ENCODE measurements at places on chromosomes 7 and 10.

GRCh38 chr10:132787495-132788179 is 1.7 kb upstream of the NKX6-2 start:
- DNase-seq, result no peak

GRCh38 chr10:71368643-71369042 is 28.1 kb upstream of the CDH23 start:
- no peak for DNase-seq

GRCh38 chr7:83925860-83926259 is 268.7 kb downstream of the SEMA3A start:
- DNase-seq, result no peak

DNA sequence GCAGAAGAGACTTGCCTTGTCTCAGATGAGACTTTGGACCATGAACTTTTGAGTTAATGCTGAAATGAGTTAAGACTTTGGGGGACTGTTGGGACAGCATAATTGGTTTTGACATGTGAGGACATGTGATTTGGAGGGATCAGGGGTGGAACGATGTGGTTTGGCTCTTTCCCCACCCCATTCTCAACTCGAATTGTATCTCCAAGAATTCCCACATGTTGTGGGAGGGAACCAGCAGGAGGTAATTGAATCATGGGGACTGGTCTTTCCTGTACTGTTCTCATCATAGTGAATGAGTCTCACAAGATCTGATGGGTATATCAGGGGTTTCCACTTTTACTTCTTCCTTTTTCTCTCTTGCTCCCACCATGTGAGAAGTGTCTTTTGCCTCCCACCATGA is 229.7 kb upstream of the KCND2 start:
- DNase-seq, result no peak

- DNase-seq, result no peak
Measured at GRCh38 chr10:43885842-43886241, 237.2 kb upstream of the ZNF32 start.

DNA sequence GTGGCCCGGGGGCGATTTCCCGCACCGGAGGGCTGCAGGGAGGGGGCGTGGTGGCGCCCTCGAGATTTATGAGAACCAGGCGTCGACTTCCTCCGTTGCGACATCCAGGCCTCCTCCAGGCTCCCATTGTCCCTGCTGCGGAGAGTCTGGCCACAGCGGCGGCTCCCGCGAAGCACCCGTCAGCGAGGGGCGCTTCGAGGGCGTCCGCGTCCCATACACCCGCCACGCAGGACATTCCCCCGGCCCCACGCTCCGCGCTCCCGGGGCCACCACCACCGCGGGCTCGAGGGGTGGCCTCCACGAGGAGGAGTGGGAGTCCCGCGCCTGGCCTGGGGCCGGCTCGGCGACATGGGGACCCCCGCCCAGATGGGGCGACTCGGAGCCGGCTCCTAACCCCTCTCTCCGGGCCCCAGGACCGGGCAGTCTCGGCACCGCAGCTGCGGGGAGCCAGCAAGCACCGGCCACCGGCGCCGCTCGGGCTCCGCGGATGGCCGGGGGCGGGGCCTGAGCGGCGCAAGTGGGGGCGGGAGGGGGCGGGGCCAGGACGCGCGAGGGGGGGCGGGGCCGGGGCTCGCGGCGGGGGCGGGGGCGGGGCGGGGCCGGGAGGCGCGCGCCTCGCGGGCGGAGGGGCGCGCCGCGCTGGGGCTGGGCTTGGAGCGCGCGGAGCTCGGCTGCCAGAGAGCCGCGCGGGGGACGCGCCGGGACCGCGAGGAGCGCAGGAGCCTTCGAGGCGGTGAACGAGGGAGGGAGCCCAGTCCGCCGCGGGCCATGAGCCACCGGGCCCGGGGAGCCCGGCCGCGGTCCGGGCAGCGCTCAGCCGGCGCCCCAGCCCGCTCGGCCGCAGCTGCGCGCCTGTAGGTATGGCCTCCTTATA is at the start of gene SH2B2:
SH2B2 (plus strand) TSS at position 632 of the 874 bp plus-strand sequence. CDS start 13,683 bp downstream, outside the sequence.
- DNase-seq, result peak; percentile 60

- no peak for DNase-seq
Measured at GRCh38 chr10:102994531-102995295, 76.6 kb downstream of the CNNM2 start.

DNA sequence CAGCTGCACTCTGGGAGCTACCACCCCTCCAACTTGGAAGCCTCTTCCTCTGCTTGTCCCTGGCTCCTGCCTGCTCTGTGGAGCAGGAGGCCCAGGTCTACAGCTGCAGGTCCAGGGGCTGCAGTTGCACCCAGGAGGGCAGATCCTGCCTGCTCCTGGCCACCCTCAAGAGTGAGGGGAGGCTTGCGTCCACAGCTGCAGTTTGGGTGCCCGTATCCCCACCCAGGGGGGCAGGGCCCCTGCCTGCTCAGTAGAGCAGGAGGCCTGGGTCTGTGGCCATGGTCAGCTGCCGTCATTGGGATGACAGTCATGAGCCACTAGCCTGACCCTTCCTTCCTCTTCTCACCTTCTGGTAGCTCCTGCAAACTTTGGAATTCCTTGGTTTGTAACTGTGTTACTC is 25.1 kb downstream of the HHEX start:
- DNase-seq, result no peak

- no peak for DNase-seq
Measured at GRCh38 chr10:96255549-96256333, 15.6 kb downstream of the BLNK start.

DNA sequence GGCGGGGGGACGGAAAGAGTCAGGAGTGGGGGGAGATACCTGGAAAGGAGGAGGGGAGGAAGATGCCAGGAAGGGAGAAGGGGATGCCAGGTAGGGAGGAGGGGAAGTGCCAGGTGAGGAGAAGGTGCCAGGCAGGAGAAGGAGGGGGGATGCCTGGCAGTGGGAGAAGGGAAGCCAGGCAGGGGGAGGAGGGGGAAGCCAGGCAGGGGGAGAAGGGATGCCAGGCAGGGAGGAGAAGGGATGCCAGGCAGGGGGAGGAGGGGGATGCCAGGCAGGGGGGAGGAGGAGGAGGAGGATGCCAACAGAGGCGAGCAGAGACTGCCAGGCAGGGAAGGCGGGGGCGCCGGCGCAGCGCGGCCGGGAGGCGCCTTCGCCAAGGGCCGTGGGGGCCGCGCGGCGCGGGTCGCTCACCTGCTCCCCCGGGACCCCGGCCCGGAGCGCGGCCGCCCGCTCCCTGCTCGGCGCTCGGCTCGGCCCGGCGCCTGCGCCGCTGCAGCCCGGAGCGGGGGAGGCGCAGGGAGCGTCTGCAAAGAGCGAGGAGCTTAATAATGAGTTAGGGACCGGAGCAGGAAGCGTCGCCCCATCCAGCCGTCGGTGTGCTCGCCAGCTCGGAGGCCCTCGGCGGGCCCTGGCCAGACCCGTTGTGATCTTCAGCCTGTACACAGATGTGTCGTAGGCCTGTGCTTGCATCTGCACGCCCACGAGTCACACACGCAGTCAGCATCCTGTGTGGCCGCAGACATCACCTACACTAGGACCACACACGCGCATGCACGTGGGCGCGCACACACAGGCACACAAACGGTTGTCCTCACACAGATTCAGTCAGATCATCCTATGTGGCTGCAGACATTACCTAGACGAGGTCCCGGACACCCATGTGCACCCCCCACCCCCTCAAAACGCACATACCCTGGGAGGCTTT is 28.4 kb upstream of the SMARCD3 start:
- peak; percentile 70 for DNase-seq

- no peak for DNase-seq
Measured at GRCh38 chr7:149097088-149097487, 6.6 kb upstream of the ZNF786 start.

DNA sequence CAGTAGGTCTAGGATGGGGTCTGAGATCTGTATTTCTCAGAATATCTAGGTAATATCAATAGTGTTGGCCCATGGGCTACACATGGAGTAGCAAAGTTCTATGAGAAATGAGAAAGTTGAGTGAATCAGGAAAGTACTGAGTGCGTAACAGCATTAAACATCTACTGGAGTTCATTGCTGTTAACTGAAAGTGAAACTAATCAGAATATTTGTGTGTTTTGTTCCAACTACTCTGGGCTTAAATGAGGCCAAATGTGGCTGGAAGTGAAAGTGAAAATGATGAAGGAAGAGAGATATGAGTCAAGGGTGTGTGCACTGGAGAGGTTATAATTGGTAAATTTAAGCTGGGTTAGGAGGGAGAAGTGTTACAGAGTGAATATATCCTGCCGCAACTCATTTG is 46.5 kb downstream of the TMEM106B start:
- DNase-seq, result no peak

DNA sequence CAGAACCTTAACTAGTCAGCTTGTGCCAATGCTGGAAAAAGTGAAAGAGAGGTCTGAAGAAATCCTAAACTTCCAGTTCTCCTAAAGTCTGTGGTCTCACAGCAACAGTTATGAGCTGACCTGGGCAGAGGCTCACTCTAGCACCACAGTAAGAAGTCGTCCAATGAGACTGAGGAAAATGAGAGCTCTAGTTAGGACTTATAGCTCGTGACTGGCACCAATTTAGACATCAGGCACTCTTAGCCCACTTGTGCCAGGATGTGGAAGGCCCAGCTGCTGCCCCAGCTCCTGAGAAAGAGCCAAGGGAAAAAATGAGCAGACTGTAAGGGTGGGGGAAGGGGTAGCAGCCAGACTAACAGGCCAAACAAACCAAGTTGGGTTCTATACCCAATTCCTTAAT is 7.6 kb downstream of the MMS19 start:
- no peak for DNase-seq

DNA sequence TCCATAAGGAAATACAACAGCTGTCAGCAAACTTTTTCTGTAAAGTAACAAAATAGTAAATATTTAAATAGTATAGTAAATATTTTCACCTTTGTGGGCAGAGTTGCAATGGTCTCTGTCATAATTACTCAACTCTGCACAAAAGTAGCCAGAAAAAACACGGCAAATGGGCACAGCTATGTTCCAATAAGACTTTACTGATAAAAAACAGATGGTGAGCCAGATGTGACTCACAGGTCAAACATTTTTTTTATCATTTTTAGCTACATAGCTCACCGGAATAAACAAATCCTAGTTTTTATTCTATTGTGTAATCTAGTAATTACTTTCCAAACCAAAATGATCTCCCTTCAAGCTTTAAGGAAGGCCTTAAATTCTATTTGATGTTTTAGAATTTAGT is 55.3 kb downstream of the NCAPG2 start:
- no peak for DNase-seq

DNA sequence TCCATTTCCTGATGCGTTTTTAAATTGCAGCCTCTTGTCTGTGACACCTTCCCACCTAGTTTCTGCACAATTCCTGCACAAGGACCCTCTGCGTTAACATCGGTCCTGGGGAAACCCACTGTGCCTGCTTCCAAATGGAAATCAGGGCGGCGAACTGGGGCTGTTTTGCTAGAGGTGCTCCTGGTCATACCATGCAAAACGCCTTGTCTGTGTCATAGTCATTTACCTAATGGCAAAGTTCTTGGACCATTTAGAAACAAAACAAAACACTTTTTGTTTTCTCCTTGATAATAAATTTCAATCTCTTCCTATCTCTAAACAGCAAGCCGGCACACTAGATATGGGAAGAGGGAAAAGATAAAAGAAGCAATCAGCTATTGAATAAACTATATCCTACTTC is 206.9 kb upstream of the KLF14 start:
- DNase-seq, result no peak

DNA sequence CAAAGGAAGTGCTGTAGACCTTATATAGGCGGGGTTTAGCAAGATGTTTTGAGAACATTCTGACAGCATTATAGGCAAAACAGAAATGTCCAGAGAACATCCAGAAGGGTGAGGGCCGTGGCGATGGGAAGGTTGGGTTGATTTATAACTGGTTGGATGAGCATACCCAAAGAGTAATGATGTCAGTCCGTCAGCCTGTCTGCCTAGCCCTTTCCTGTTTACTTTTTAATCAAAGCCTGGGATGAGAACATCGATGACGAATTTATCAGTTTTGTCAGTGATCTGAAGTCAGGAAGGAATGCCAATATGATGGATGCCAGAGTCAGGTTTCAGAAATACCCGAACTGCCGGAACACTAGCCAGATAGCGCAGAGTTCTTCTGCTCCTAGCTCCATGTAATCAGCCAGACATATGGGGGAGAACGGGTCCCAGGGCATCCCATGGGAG is 33.8 kb upstream of the TRIM8 start:
- DNase-seq, result no peak

GRCh38 chr10:69728335-69728870 is 73.3 kb upstream of the COL13A1 start:
- DNase-seq, result no peak
